AG04450 (cell line): ENCODE measurements at places on chromosomes 6 and 20.

DNA sequence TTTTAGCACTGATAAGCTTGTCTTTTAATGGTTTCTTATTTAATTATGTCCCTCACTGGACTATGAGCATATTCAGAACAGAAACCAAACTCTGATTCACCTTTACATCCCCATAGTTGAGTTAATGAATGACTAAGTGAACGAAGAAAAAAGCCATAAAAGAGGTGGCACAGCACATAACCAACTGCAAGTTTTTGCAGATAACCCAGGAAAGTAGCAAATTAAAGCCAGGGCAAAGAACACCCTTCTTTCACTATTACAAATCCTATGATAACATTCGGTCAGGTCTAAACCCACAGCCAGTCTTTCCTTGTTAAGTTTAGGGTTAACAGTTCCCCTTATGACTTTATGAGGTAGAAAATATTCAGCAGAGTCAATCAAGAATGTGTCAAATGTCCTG, 102.7 kb downstream of the RIN2 start:
- no peak for DNase-seq

- DNase-seq, result no peak
These were observed 460.4 kb upstream of the SOX4 start for GRCh38 chr6:21132856-21133838.

- DNase-seq, result no peak
These were observed 19.5 kb downstream of the BPIFA2 start for GRCh38 chr20:33187491-33187890.

GRCh38 chr6:12383448-12383847, 93.3 kb downstream of the EDN1 start:
- DNase-seq, result no peak

DNA sequence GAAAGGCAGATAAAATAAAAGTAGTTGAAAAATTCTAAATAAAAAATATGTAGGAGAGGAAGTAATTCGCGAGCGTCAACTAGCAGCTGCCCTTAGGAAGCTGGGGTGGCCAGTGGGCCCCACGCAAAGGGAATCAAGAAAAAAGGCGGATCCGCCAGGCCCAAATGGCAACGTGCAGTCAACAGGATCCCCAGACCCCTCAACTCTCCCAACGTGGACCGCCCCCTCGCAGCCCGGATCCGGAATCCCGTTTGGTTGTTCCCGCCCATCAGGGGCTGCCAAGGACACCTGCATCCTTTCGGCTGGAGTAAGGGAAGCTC, 296 bp downstream of the DZANK1 start:
- no peak for DNase-seq

GRCh38 chr6:130765181-130765727, 62.0 kb upstream of the SMLR1 start:
- no peak for DNase-seq

DNA sequence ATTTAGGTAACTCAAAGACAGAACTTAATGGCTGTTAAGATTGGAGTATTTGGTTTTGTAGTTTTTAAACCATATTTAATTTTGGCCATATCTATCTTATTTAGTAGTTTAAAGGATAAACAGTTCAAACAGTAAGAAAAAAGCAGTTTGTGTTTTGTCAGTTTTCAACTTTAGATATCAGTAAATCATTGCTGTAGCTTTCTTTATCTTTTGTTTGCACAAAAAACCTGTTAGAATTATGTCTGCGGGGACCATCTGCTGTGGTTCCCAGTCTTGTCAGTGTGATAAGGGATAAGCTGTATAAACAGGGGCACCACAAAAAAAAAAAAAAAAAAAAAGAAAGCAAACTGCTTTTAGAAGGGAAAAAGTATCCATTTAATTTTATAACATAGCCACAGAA, 40.9 kb downstream of the CDKAL1 start:
- DNase-seq, result no peak

GRCh38 chr20:61611401-61612180, 359.5 kb downstream of the CDH4 start:
- DNase-seq, result no peak

- DNase-seq, result no peak
These were observed 5.6 kb upstream of the CEP85L start for GRCh38 chr6:118656847-118657451.

GRCh38 chr6:44065443-44066140, 61.7 kb downstream of the MRPL14 start:
- DNase-seq, result no peak

GRCh38 chr6:16730738-16731477, 30.4 kb downstream of the ATXN1 start:
- DNase-seq, result no peak

- DNase-seq, result no peak
These were observed 1.0 kb upstream of the ECI2 start for GRCh38 chr6:4136354-4136831.

DNA sequence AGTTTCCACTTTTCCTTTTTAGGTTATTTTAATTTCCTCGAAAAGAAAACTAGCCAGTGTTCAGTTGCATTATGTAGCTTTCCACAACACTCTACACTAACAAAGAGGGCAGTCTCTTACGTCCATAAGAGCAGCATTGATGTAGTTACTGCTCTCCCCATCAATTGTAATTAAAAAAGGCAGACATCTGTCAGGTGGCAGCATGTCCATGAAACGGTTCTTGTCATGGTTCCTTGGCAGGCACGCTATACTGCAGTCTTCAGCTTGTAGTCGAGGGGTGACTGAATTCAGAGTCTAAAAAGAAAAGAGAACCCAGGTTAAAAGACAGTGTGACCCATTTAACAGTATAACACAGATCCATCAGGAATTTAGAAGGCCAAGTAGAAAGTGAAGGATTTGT, 80.1 kb upstream of the THEMIS start:
- DNase-seq, result no peak

- no peak for DNase-seq
These were observed 52.6 kb downstream of the COL19A1 start for GRCh38 chr6:69918813-69919475.

DNA sequence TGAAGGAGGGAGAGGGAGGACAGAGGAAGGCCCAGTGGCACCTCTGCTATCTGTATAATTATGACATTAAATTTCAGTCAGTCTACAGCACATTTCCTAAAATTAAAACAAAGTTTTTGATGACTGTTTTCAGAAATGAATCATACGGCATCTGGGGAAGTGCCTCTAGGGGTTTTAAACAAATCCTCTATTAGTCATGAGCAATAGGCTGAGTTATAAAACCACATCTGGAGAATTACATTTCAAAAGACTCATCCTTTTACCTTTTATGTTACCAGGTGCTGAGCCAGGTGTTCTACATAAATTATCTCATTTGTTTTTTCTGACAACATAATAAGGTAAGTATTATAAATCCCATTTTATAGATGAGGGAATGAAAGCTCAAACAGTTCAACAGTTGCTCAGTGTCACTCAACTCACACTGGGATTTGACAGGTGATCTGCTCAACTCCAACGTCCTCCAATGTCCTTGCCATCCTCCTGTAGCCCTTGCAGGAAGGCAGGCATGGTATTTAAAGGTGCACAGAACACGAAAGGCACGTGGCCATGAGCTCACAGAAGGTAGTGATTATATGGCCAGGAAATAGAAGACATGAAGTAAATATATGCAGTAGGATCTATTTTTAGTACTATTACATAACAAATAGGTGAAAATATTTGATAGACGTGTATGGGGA, 184.2 kb upstream of the MAN1A1 start:
- peak; percentile 18 for DNase-seq

- no peak for DNase-seq
These were observed 86.4 kb downstream of the EDN3 start for GRCh38 chr20:59386809-59387208.

GRCh38 chr6:157841211-157841840, 18.3 kb downstream of the SNX9 start:
- no peak for DNase-seq
